AG08395 (cell line): ENCODE measurements at places on chromosomes 5 and 9.

DNA sequence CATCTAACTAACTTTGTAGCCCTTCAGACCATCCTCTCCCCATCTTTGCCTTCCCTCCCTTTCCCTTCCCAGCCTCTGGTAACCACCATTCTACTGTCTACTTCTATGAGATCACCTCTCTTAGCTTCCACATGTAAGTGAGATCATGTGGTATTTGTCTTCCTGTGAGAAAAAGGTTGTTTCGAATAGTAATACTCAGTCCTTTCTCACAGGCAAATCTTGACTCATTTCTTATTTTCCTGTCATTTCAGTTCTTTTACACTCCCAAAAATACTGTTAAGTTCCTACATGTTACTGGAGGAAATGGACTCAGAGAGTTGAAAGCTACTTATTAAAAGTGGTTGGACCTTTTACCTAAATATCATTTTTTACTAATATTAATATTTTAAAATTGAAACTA is 82.1 kb downstream of the SLF1 start:
- DNase-seq: no peak

GRCh38 chr9:128554155-128554862 is 1.9 kb downstream of the SPTAN1 start:
- peak; percentile 85 for DNase-seq

DNA sequence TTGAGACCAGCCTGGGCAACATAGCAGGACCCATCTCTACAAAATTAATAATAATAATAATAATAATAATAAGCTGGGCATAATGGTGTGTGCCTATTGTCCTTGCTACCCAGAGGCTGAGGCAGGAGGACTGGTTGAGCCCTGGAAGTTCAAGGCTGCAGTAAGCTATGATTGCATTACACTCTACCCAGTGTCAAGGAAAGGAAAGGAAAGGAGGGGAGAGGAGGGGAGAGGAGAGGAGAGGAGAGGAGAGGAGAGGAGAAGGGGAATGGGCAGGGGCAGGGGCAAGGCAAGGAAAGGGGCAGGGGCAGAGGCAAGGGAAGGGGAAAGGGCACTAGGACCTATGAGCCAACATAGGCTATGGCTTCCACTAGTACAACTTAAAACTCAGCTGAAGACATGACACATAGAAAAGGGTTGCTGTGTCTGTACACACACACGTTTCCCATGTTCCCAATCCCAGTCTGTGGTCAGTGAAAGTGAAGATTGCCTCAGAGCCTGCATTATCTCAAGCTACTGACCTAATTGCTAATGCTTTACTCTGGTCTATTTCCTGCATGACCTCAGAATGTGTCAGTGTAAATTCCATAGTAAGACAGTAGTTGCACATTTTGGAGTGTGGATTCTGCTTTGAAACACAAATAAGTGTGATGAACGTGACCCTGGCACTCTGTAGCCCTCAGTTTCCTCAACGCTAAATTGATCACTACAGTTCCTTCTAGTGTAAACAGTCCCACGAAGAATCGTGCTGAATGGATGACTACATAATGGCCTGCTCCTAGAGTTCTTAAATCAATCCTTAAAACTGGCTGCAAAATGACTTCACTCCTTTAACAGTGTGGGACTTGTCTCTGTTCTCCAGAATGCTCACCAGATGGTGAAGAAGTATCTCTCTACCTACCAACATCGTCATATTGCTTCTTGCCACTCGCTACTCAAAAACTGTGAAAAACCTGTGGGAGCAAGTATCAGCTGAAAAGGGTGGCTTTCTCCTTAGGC is 497.0 kb downstream of the RAB3C start:
- peak; percentile 78 for DNase-seq

DNA sequence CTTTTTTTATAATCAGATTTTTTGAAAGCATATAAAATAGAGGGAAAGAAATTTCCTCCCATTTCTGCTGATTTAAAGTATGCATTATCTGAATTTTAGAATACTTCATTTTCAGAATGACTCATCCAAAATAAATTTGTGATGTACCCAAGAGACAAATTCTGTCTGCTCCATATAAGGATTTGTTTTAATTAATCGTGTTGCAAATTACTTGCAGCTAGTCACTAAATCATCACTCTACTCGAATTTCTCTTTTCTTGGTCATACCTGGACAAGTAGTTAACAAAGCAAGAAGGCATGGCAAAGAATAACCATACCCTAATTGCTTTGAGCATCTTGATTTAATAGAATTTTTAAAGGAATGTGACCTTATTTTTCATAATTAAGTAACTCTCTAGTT is 284.1 kb upstream of the GRAMD2B start:
- DNase-seq: no peak

DNA sequence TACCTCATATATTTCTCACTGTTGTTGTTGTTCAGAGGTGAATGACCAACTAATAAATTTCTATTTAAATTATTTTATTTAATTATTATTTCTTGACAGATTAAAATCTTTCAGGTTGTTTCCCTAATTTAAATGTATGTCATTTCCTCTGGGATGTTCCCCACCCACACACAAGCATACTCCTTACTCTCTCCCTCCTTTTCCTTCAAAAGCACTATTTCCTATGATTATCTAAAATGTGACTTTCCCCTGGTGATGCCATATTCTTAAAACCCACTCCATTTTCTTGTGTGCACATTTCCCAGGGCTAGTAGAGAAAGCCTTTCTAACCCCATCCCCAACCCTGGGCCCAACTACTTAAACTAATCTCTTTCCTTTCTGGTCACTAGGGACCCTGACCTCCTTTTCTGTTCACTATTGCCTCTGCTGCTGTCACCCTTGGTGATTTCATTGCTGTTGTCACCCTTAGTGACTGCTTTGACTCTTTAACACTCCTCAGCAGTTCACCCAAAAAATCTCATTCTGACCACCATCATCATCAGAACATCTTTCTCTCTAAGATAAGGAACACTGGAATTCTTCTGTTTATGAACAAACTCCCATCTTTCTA is 16.8 kb downstream of the IL33 start:
- DNase-seq: no peak

GRCh38 chr9:134208981-134209725 is 44.8 kb upstream of the RNU6ATAC start:
- no peak for DNase-seq

- peak; percentile 77 for DNase-seq
These were observed 24.6 kb upstream of the SVEP1 start for GRCh38 chr9:110604171-110604601.

DNA sequence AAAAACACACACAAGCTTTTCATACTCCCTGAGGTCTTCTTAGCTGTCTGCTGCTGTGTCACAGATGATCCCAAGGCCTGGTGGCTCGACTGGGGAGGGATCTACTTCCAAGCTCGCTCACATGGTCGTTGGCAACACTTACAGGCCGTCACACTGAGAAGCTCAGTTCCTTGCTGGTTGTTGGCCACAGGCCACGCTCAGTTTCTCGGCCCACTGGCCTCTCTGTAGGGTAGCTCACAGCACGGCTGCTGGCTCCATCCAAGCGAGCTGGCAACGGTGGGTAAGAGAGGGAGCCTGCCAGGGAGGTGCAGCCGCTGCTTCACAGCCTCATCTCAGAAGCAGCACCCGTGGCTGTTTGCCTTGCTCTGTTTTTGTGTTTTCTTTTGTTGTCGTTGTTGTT is 43.8 kb upstream of the GFPT2 start:
- no peak for DNase-seq

GRCh38 chr5:141779503-141779973 is 97.5 kb upstream of the ARAP3 start:
- no peak for DNase-seq

DNA sequence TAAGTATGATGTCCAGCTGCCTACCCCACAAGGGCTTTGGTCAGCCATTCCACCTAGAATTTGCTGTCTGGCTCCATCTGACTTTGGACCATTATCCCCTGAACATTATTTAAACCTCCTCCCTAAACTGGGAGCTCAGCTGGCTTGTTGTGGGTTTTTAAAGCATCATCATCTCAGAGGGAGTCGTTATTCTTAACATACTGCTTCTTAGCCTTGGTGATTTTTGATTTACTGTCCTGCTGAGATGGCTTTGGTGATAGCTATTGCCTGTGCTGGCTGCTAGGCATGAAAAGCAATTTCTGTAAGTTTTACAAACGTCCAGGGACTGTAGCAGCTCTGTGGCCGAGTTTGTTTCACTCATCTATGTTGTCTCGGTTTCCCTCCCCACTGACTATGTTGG is 256.1 kb downstream of the NR3C1 start:
- no peak for DNase-seq

GRCh38 chr5:38323645-38324295 is 65.4 kb downstream of the EGFLAM start:
- peak; percentile 91 for DNase-seq

DNA sequence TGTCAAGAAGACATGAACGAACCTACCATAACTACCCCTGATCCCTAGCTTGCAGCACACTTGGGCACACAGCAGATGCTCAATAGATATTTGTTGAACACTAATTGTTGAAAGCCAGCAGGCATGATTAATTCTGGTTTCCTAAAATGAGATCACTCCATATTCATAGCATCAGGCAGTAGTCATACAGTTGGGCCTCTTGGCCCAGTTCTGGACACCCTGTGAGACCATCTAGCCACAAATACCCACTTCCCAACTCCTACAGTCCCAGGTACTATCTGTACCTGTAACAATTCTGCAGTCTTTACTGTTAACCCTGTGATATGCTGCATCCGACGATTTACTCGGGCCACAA is 24.2 kb downstream of the P4HA2 start:
- peak; percentile 65 for DNase-seq

- peak; percentile 14 for DNase-seq
These were observed 28.2 kb downstream of the MTRR start for GRCh38 chr5:7897014-7897600.

DNA sequence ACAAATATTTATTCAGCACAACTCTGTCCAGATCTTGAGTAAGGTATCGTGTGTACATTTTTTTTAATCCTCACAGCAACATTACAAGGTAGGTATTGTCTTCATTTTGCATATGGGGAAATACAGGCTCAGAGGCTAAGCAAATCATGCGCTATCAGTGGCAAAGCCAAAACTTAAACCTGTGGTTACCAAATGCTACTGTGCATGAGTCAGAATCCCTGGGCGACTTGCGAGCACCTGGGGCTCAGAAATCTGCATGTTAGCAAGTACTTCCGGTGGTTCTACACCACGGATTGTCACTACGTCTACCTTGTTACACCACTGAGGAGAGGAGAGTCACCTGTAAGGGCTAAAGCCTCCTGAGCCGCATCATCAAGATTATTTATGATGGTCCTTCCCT is 21.3 kb downstream of the C5orf58 start:
- no peak for DNase-seq

- no peak for DNase-seq
These were observed 103.8 kb upstream of the ERCC6L2 start for GRCh38 chr9:95771556-95772246.

DNA sequence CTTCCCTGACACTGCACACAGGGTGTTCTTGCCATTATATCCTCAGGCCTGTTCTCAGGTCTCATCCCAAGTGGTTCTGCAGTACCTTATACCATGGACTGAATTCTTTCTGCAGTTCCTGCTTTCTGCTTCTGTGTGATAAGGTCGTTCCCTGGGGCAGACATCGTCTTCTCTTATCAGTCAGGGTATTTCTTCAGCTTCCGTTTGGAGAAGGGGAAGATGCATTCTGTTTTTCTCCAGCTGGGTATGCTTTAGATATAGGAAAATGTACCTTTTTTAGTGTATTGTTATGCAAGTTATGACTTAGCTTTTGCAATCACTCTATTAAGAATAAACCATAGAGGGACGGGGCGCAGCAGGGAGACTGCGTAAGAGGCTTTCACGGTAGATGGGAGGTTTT is 31.1 kb downstream of the RALGPS1 start:
- no peak for DNase-seq

GRCh38 chr9:115524453-115525059 is 406.6 kb upstream of the TNC start:
- peak; percentile 75 for DNase-seq

- no peak for DNase-seq
These were observed 202.6 kb downstream of the FER start for GRCh38 chr5:108950276-108950675.

- peak; percentile 10 for DNase-seq
These were observed 9.1 kb downstream of the PIK3R1 start for GRCh38 chr5:68224509-68225187.

DNA sequence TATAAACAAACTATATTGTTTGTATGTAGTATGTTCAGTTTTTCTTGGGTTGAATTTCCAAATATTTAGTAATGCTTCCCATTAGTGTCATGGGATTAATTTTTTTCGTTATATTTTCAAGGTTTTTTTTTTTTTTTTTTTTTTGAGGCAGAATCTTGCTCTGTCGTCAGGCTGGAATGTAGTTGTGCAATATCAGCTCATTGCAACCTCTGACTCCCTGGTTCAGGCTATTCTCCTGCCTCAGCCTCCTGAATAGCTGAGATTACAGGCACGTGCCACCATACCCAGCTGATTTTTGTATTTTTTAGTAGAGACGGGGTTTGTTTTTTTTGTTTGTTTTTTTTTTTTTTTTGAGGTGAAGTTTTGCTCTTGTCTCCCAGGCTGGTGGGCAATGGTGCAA is 10.6 kb downstream of the DDX46 start:
- no peak for DNase-seq

DNA sequence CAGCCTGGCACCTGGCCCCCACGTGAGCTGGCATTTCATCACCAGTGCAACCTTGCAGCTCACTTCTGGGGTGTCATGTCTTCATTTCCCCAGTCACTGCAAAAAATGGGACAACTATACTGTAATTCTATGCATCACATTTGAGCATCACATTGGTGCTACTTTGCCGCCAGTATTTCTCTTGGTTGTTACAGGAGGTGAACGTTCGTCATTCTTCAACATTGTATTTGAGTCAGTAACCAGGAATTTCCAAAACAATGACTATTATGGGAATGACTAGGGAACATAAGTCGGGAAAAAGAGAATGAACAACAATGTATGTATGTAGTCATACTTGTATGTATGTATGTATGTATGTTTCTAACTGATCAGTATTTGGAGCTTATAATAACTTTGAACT is 1278.0 kb downstream of the EFNA5 start:
- no peak for DNase-seq

- DNase-seq: peak; percentile 71
These were observed 122.8 kb downstream of the ENC1 start for GRCh38 chr5:74517700-74518099.

GRCh38 chr9:137727716-137728115 is 108.9 kb downstream of the EHMT1 start:
- no peak for DNase-seq
